Stimulated activated CD8-positive, alpha-beta memory T cell treated with anti-CD3 and anti-CD28 coated beads, Interleukin-2, amount 100 ng/mL, for 48 hours (primary cell): ENCODE measurements at places on chromosomes 3 and 15.

- DNase-seq, result no peak
Measured at GRCh38 chr15:52503788-52504496, 24.7 kb downstream of the MYO5A start.

DNA sequence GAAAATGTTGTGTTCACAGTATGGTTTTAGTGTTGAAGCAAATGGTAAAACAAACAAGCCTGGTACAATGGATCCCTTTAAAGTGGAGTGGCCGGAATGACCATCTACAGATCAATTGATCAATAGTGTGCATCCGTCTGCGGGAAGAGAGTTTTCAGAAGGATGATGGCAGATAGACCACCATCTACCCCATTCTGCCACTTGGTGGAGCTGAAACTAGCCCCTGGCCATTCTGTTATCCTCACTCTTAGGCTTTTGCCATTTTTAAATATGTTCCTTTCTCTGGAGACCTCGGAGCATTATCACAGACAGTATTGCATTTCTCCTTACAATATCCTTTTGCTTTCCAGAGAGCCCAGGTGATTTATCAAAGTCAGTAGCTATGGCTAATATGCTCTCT lies 258.9 kb upstream of the CFAP20DC start:
- no peak for DNase-seq

DNA sequence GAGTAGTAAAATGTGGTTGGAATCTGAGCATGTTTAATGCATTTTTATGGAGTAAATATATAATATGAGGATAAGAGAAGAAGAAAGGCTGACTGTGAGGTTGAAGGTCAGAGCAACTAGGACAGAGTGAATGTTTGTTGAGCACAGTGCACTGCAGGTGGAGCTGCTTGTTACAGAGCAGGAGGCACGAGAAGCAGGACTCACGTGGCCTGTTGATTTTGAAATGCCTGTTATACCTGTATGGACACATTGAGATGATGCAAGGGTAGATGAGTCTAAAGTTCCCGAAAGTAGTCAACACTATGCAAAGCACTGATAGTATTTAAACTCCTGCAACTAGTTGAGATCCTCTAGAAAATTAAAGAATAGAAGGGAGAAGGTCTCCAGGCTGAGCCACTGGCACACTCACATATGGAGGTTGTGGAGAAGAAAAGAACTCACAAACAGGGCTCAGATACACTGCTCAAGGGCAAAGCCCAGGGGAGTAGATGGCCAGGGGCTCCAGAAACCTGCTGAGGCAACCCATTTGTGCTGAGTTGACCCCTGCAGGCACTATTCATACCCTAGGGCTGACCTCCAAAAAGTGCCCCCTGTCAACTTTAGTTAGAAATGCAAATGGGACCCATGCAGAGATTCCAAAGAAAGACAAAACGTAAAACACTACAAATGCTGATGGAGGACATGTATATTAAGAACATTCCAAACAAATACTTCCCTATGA lies 541.5 kb downstream of the GABRG3 start:
- no peak for DNase-seq

DNA sequence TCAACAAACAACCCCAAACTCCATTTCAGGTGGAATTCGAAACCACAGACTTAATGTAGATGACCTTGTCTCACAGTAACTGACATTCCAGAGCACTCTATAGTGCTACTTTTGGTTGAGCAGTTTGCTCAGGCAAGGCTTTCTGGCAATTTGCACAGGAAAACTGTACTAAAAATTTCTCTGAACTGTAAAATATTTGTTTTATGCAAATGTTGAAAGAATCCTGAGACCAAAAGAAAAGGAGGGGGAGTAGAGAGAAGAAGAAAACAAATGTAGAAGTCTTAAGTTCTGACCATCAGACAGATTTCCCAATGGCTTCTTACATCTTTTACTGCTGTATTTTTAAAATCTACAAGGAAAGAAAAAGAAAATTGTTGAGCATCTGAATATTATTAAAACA lies 53.5 kb downstream of the DTWD1 start:
- no peak for DNase-seq

- DNase-seq, result no peak
Measured at GRCh38 chr15:62766599-62766998, 275.9 kb upstream of the TPM1 start.

DNA sequence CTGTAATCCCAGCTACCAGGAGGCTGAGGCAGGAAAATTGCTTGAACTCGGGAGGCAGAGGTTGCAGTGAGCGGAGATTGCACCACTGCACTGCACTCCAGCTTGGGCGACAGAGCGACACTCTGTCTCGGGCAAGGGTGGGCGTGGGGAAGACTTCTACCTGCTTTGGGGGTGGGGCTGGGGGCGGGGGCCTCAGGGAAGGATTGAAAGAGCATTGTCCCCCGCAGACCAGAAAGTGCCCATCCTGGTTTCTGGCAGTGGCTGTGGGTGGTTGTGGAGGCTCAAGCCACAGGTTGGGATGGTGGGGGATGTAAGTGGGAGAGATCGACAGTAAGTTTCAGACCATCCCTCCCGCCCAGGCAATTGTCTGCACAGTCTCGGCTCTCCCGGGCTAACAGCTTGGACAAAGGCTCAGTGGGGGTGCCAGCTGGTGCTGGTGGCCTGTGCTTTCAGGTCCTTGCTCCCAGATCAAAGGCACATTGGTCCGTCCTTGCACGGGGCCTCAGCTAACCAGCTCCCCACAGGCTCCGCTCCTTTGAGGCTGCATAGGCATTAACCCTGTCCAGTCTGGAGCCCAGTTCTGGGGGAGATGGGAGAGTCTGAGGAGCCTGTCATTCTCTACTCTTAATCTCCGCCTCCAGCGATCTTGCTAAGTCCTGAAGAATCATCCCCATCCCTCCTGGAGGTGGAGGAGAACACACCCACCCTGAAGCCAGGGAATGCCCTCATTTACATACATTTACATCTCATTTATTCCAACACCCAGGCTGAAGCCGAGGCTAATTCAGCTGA lies 8.6 kb downstream of the SCN5A start:
- DNase-seq, result no peak

DNA sequence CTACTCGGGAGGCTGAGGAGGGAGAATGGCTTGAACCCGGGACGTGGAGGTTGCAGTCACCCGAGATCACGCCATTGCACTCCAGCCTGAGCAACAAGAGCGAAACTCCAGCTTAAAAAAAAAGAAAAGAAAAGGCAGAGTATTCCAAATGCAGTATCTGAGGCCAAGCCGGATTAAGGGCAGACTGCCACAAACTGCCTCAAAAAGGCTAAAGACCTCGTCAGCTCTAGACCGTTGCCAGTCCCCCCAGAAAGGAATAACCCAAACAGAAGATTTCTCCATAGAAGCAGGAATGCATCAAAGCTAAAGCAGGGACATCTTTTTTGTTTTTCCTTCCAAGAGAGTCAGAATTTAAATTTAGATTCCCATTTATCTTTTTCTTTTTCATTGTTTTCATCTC lies 72.9 kb downstream of the TM4SF4 start:
- DNase-seq, result no peak

DNA sequence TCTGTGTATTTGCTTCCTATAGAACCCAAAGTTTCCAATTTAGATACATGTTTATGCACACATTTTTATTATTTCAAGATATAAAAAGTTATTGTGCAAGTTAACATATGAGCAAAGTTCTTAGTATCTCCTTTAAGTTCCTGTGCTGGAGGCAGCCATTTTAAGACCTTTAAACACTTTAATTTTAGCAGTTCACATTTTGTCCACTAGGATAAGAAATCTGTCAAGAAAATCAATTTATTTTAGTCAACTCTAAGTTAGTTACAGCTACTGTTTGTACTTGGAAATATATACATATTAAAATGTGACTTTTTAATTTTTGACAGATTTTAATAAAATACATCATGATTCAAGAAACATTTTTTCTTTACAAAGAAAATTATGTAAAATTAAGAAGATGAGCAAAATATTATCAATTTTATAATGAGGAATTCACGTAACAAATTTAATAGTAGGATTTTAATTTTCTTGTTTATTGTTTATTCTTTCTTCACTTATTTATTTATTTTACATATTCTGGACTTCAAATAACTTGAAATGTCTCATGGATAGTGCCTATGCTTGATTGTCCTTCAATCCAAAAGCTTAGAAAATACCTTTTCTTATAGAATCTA lies 402.6 kb upstream of the GBE1 start:
- no peak for DNase-seq

DNA sequence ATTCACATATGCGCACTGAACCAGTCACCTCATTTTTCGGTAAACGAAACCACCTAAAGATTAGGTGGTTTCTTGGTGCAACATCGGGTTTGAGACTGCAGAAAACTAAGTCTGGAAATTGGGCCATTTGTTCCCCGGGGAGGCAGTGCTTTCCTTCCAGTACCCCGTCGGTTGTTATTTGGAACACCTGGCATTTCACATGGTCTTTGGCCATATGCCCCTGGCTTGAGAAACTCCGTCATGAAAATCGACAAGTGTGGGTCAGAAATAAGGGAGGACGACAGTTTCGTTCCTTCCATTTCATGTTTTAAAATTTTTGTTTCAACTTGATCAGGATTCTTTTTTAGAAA lies 544 bp upstream of the GATM start:
- no peak for DNase-seq

DNA sequence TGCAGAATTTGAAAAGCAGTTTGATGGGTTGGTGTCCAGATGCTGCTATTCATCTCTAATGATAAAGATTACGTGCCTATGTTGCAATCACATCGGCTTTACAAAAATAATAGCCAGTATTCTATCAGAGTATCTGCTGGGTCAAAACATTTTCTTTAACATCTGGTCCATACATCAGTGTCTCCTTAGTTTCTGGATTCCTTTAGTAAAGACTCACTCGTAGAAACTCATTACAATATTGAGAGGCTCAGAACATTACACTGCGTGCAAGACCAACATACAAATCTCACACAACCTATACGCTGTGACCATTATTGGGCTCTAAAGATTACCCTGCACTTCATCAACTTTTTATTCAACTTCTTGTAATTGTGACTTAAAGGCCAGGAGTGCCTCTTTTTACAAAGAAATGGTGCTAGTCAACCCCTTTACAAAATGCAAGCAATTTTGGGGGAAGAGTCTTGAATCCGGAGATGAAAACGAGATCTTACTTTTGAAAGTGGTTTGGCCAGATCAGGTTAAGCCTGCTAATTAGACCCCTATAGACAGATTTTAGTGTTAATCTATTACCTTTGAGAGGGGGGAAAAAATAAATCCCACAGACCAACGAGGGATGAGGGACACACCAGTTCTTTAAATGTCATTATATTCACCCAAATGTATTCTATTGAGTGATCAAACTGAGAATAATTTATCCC lies 2.9 kb downstream of the TRA2B start:
- no peak for DNase-seq

- no peak for DNase-seq
Measured at GRCh38 chr3:161150001-161150525, 44.9 kb upstream of the B3GALNT1 start.

GRCh38 chr3:59101231-59101736 lies 51.5 kb upstream of the CFAP20DC start:
- DNase-seq, result no peak

DNA sequence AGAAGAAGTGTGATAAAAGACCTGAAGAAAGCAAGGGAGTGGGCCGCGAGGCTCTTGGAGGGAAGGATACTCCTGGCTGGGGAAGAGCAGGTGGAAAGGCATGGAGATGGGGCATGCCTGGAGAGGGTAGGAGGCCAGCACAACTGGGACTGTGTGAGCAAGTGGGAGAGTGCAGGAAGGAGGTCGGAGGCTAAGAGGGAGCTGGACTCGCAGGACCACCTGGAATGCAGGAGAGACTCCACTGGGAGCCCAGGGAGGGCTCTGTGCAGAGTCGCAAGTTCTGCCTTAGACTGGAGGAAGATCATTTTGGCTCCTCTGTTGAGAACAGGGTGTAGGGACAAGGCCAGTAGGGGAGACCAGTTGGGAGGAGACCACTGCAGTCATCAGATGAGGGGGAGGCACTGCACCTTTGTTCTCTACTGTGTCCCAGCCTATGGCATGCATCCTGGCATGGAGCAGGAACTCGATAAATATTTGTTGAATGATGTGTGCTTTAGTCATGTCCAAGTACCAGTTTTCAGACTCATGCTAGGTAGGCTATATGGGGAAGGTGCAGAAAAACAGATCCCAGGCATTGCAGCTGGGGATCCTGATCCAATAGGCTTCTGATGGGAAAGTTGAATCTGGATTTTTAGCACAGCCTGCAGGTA lies 13.7 kb downstream of the FAM107A start:
- DNase-seq, result no peak

DNA sequence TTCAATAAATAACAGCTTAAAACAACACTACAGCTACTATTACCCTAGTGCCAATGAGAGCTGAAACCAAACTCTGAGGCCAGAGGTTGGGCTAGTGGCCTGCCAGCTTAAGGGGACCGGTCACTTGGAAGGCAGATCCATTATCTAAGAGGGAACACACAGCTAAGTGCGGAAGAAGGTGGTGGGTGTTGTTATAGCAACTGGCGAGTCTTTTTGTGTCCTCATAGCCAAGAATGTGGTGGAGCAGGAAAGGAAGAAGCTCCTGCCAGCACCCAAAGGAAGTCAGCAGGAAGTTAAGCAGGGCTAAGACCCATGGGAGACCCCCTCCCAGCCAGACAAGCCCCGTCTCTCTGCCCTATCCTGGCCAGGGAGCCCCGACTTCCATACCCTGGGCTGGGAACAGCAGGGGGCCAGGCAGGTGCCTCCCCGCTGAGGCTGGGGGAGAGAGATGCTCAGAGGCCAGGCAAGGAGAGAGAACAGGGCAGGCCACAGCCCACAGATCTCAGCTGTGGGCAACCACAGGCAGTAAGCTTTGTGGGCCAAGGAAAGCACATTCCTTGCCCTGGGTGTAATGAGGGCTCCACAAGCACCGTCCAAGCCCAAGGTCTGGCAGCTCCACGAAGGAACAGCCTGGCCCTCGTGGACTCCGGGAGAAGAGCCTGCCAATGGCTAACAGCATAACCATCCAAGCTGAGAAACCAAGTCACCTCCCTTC lies 34.0 kb upstream of the HRH1 start:
- no peak for DNase-seq

GRCh38 chr15:66757521-66757920 lies 55.5 kb downstream of the SMAD6 start:
- DNase-seq, result no peak

- peak; percentile 79 for DNase-seq
Measured at GRCh38 chr15:45200799-45201556, 13.2 kb upstream of the SHF start.

GRCh38 chr3:155106119-155106518 lies 26.0 kb downstream of the MME start:
- DNase-seq, result no peak

DNA sequence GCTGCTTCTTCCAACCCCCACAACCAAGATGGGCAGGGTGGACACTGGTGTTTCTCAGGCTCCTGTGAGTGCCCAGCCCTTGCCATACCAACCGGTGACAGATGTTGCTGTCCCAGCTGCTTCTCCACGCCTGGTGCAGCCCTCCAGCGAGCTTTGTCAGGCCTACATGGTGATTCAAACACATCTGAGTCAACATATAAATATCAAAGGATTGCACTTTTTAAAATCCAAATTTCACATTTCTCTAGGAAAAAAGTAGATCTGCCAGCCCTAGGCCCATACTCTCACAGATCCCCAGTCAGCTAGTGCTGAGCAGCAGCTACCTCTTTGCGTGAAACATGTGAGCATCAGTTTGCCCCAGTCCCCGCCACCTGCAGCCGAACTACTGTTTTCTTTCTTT lies 52.7 kb downstream of the RPN1 start:
- no peak for DNase-seq
